ENCODE measurements at places on chromosomes 6 and 20. TPM values are rescaled to one million over a fixed set of nuclear protein-coding genes. Genes with fewer than 3 reads are reported as not detected.

- peak; percentile 23 for DNase-seq
These were observed 74.3 kb upstream of the MLN start for GRCh38 chr6:33877982-33878535.

CCDC170 gene
- total RNA-seq = 3.8 TPM

TP53TG5 gene
- not detected for total RNA-seq

BPIFB4 gene
- not detected for total RNA-seq
